Esophagus squamous epithelium (tissue), 5 donors: ENCODE measurements at places on chromosomes 7 and 10. TPM values are rescaled to one million over a fixed set of nuclear protein-coding genes. Genes with fewer than 3 reads are reported as not detected.
A peak's percentile ranks its signal among the peaks of the same experiment; 100 is the strongest.

- H3K4me1 ChIP-seq = no peaks in the 10 kb centered on the region
- H3K27ac ChIP-seq = no peak overlapping the region
- DNase-seq = no peak
- no peaks in the 10 kb centered on the region for H3K36me3 ChIP-seq
- no peaks in the 10 kb centered on the region for H3K27me3 ChIP-seq
Measured at GRCh38 chr10:33231621-33232350, 102.7 kb downstream of the NRP1 start.

DNA sequence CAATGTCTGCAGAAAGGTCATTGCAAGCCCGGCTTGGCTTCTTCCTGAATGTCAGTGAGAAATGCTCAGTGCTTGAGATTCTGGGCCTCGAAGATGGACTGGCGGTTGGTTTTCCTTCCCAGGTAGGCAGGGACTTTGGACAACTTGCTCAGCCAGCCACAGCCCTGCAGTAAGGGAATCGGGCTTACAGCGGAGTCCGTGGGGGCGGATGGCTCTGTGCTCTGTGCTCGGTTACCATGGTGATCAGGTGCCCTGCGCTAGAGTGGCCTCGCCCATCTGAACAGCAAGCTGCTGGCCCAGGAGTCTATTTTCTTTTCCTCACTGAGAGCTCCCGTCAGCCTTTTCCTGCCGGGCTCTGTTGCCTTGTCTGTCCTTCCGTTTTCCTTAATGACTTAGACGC lies 77.8 kb upstream of the SH2B2 start:
- no peaks in the 10 kb centered on the region for H3K4me1 ChIP-seq
- H3K4me3 ChIP-seq = no peak overlapping the region
- no peaks in the 10 kb centered on the region for H3K27me3 ChIP-seq
- H3K27ac ChIP-seq = no peak overlapping the region

- H3K4me3 ChIP-seq = no peak overlapping the region
- H3K27ac ChIP-seq = no peak overlapping the region
Measured at GRCh38 chr7:158885624-158886023, 29.3 kb downstream of the DYNC2I1 start.

DNA sequence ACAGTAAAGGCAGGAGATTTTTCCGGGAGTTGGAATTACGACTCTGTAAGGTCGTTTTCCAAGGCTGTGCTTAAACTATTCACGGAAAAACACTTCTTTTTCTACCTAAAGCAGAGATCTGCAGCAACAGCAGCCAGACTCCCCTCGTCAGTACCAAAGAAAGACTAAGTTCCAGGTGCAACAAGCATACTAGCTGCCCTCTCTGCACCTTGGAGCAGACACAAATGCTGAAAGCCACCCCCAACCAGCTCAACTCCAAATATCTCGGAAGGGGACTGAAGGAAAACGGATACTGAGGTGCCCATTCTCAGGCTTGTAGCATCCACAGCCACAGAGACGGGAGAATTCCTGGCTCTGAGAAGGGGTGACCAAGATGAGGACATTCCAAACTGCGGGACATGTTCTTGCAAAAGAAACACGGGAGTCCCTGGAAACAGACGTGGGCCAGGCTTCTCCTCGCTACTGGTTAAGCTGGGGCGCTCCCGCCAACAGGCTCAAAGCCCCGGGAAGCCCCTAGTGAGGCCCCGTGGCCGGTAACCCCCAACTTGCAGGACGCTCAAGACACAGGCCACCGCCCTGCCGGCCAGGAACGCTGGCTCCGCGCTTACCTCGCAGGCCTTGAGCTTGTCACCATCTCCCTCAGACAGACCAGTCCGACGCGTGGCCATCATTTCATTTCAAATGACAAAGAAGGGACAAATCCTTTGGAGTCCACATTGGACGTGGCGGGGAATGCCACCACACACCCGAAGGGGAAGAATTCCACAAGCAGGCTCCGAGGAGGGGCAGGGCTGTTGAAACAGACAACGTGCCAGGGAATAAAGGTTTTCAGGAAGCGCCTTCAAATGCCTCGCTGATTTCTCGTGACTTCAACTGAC lies 2.2 kb downstream of the ARHGAP21 start:
- H3K4me1 ChIP-seq = peaks cover 21% of the 10 kb centered on the region
- peak overlapping the region; percentile 77 for H3K4me3 ChIP-seq
- no peak for DNase-seq
- peak overlapping the region; percentile 97 for H3K27ac ChIP-seq
- H3K36me3 ChIP-seq = no peaks in the 10 kb centered on the region
- no peaks in the 10 kb centered on the region for H3K27me3 ChIP-seq

DNA sequence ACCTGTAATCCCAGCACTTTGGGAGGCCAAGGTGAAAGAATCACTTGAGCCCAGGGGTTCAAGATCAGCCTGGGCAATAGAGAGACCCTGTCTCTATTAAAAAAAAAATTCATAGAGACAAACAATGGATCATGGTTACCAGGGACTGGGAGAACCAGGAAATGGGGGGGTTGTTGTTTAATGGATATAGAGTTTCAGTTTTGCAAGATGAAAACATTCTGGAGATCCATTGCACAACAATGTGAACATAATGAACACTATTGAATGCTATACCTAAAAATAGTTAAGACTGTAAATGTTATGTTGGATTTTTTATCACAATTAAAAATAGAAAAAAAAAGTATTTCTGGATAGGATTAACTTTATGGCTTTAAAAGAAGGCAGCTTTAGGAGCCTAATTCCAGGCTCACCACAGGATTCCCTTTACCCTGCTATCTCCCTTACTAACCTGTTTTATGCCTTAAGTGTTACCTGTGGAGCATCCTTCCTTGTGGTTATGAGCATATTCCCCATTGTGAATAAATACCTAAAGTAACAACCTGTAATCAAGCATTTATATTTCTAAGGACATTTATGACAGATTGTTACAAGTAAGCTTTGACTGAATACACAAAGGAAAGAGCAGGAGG lies 45.1 kb upstream of the SGCE start:
- no peak overlapping the region for H3K27ac ChIP-seq
- H3K4me3 ChIP-seq = no peak overlapping the region
- peaks cover 8% of the 10 kb centered on the region for H3K4me1 ChIP-seq
- DNase-seq = no peak
- H3K36me3 ChIP-seq = no peaks in the 10 kb centered on the region

DNA sequence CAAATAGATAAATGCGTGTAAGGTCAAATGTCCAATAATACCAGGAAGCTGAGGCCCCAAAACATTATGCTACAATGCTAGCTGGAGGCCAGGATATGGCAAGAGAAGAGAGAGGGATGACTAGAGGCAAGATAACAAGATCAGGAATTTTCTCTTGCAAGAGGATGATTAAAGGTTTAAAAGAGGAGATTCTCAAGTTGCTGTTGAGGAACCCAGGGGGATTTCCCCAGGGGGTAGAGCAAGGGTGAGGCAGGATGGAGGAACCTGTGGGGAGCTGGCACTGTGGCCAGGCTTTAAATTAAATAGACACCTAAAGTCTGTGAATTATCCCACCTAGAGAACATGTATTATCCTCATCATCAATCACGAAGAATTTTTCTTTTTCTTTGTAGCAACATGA lies 3.4 kb upstream of the TAS2R60 start:
- H3K27ac ChIP-seq = no peak overlapping the region
- no peak for DNase-seq
- no peaks in the 10 kb centered on the region for H3K36me3 ChIP-seq

DNA sequence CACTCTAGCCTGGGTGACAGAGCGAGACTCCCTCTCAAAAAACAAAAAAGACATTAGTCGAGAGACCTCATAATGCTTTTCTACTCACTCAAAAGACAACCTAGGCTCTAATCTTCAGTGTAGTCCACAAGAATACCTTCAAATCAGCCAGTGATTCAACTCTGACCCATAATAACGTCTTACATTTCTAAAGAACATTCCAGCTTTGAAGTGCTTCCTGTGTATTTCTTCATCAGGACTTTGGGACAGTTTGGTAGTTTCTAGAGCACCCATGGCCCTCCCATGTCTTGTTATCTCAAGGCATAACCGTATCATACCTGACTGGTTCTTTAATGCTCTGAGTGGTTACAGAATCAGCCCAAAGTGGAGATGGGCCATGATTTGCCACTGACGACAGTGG lies 221.3 kb downstream of the SKIDA1 start:
- no peak for DNase-seq
- no peak overlapping the region for H3K4me3 ChIP-seq
- H3K27ac ChIP-seq = no peak overlapping the region
- H3K27me3 ChIP-seq = no peaks in the 10 kb centered on the region
- H3K4me1 ChIP-seq = no peaks in the 10 kb centered on the region

GRCh38 chr7:67414858-67415257 lies 418.2 kb downstream of the TYW1 start:
- H3K4me3 ChIP-seq = no peak overlapping the region
- DNase-seq = no peak
- H3K27me3 ChIP-seq = no peaks in the 10 kb centered on the region
- H3K27ac ChIP-seq = no peak overlapping the region

- H3K27me3 ChIP-seq = peaks cover 23% of the 10 kb centered on the region
- no peaks in the 10 kb centered on the region for H3K36me3 ChIP-seq
- H3K4me1 ChIP-seq = no peaks in the 10 kb centered on the region
- DNase-seq = no peak
- no peak overlapping the region for H3K4me3 ChIP-seq
Measured at GRCh38 chr7:142817506-142817905, 37.4 kb upstream of the EPHB6 start.

GRCh38 chr10:122559228-122559627 lies 1.3 kb upstream of the DMBT1 start:
- H3K36me3 ChIP-seq = no peaks in the 10 kb centered on the region
- H3K27ac ChIP-seq = no peak overlapping the region
- no peaks in the 10 kb centered on the region for H3K27me3 ChIP-seq
- no peak overlapping the region for H3K4me3 ChIP-seq
- DNase-seq = no peak
- no peaks in the 10 kb centered on the region for H3K4me1 ChIP-seq

GRCh38 chr7:121579639-121580038 lies 183.5 kb upstream of the FAM3C start:
- no peak overlapping the region for H3K4me3 ChIP-seq
- no peak for DNase-seq

DNA sequence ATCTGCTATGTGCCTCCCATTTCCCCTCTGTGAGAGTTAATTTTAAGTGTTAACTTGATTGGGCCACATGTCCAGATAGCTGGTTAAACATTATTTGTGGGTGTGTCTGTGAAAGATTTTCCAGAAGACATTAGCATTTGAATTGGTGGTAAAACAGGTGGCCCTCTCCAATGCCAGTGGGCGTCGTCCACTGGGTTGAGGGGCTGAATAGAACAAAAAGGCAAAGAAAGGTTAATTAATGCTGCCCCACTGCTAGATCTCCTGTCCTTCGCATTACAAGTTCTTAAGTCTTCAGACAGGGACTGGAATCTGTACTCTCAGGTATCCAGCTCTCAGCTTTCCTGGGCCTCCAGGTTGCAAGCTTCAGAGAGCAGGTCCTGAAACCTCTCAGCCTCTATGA lies 1160.9 kb upstream of the LRRN3 start:
- H3K36me3 ChIP-seq = no peaks in the 10 kb centered on the region
- H3K27me3 ChIP-seq = no peaks in the 10 kb centered on the region
- H3K4me3 ChIP-seq = no peak overlapping the region
- H3K4me1 ChIP-seq = no peaks in the 10 kb centered on the region

DNA sequence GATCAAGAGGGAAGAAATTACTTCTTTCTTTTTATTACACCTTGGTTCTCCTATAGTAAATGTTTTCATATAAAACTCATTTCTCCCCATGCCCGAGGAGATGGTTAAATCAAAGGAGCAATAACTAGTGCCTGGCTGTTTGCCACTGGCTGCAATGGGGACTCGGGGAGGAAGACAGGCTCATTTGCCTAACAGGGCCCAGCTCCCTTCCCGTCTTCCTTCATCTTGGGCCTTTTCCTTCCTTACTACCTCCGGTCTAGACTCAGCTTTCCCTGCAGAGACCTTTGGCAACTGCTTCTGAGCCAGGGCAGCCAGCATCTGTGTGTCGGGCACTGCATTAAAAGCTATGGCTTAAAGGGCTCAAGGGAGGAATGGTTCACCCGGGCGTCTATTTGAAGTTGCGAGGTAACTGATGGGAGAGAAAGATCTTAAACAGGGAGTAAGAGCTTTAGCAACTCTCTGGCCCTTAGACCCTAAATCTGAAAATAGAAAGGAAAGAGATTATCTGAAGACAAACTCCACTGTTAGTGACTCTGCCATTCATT lies 63.5 kb downstream of the CALD1 start:
- H3K4me1 ChIP-seq = no peaks in the 10 kb centered on the region
- no peaks in the 10 kb centered on the region for H3K36me3 ChIP-seq
- H3K4me3 ChIP-seq = no peak overlapping the region
- no peaks in the 10 kb centered on the region for H3K27me3 ChIP-seq
- peak overlapping the region; percentile 26 for H3K27ac ChIP-seq
- DNase-seq = no peak

- no peak overlapping the region for H3K27ac ChIP-seq
- no peak for DNase-seq
- no peak overlapping the region for H3K4me3 ChIP-seq
- no peaks in the 10 kb centered on the region for H3K27me3 ChIP-seq
- H3K4me1 ChIP-seq = no peaks in the 10 kb centered on the region
Measured at GRCh38 chr7:30708983-30709382, 26.7 kb upstream of the CRHR2 start.

- H3K36me3 ChIP-seq = no peaks in the 10 kb centered on the region
- no peaks in the 10 kb centered on the region for H3K27me3 ChIP-seq
- H3K4me3 ChIP-seq = peak overlapping the region; percentile 48
- H3K27ac ChIP-seq = peak overlapping the region; percentile 89
- H3K4me1 ChIP-seq = peaks cover 36% of the 10 kb centered on the region
- DNase-seq = no peak
Measured at GRCh38 chr7:92717993-92718716, 118.2 kb downstream of the CDK6 start.

DNA sequence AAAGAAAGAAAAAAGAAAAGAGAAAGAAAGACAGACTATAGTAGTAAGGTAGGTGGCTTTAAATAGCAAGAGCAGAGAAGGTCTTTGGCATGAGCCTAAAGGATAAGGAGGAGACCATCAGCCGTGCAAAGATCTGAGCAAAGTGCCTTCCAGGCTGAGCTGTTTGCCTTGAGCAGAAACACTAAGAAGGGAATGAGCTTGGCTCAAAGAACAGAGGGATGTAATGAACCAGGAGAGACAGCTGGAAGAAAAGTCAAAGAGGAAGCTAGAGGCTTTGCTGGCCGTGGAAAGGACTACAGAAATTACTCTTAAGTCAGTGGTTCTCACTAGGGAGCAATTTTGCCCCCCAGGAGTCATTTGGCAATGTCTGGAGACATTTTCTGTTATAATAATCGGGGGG lies 228.6 kb downstream of the FGFR2 start:
- no peak overlapping the region for H3K27ac ChIP-seq
- H3K36me3 ChIP-seq = no peaks in the 10 kb centered on the region
- no peaks in the 10 kb centered on the region for H3K27me3 ChIP-seq
- no peak for DNase-seq
- H3K4me1 ChIP-seq = no peaks in the 10 kb centered on the region

GRCh38 chr7:132491391-132491945 lies 84.8 kb downstream of the PLXNA4 start:
- no peaks in the 10 kb centered on the region for H3K36me3 ChIP-seq
- H3K27ac ChIP-seq = no peak overlapping the region
- no peak overlapping the region for H3K4me3 ChIP-seq

- no peak overlapping the region for H3K4me3 ChIP-seq
- no peak for DNase-seq
- no peaks in the 10 kb centered on the region for H3K27me3 ChIP-seq
- H3K27ac ChIP-seq = no peak overlapping the region
- no peaks in the 10 kb centered on the region for H3K4me1 ChIP-seq
Measured at GRCh38 chr7:87702326-87702725, 74.1 kb downstream of the RUNDC3B start.

FAM237B gene
- not detected for total RNA-seq

LAMB1 gene
- 25.2 TPM for total RNA-seq

CAMK2B gene
- 0.76 TPM for total RNA-seq

NKX1-2 gene
- total RNA-seq = 1.6 TPM

RNF32 gene
- not detected for total RNA-seq

POM121C gene
- 15.8 TPM for total RNA-seq

UCMA gene
- not detected for total RNA-seq

LFNG gene
- total RNA-seq = 13.2 TPM

TMEM139 gene
- total RNA-seq = 3.6 TPM

MARVELD1 gene
- total RNA-seq = 8.7 TPM
